Cerebellum (tissue), 4 donors: ENCODE measurements at places on chromosomes 6 and 20.

DNA sequence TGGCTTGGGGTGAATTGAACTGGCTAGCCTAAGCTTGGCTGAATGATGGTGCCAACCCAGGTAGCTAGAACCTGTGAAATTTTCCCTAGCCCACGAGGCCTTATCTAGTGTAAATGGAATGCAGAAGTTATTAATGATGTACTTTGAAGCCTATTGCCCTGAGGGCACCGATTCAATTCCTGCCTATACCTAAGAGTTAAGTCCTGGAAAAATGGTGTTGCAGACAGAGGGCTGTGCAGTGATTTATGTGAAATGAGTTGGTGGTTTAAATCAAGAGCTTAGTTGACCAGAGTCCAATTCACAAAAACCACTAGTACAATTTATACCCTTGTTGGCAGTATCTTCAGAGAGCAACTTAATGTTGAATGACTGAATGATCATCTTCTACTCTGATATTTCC lies 373.8 kb upstream of the JAG1 start:
- no peak for DNase-seq

GRCh38 chr6:140156131-140156530 lies 781.7 kb upstream of the CITED2 start:
- DNase-seq = no peak

DNA sequence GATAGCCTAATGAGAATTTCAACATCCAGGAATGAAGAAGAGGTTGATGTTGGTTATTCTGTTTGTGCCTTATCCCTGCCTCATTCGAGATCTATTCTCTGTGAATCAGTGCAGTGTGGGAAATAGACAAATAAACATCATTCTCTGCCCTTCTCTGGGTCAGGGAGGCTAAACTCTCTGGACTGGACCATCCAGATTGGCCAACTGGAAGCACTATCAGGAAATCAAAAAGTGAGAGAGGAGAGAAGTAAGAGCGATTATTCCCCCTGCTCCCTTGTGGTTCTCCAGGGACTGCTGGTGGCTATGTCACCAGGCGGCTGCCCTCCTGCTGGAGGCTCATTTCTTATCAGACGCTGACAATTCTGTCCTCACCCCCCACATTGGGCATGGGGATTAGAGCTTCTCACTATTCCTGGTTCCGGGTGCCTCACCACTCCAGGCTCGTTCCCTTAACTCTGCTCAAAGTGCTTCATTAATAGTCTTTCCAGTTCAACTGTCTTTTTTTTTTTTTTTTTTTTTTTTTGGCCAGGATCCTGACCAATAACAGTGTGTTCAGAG lies 201.7 kb upstream of the RREB1 start:
- no peak for DNase-seq

GRCh38 chr6:111764238-111765175 lies 108.7 kb downstream of the FYN start:
- DNase-seq = no peak

DNA sequence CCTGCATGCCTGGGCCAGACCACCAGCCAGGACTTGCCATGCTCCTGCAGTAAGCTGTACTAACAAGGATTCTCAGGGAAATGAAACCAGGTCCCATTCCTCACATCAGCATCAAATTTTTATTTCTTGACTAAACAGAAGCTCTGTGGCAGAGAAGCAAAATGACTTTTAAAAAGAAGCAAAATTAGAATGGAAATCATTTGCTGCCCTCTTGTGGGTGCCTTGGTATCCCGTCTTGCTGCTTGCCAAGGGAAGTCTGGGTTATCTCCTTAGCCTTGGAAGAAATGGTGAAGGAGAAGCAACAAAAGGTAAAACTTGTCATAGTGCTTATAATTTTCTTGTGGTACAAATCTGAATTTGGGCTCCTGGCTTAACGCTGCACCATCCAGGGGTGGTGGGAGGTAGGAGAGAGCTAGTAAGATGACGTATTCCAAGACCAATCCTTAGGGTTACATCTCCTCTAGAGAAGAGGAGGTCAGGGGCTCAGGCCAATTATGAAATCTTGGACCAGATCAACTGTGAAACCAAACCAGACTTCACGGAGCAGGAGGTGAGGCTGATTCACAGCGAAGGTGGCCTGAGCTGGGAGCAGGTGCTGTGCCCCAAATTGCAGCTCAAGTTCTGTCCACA lies 107.5 kb downstream of the FAXC start:
- peak; percentile 41 for DNase-seq
